Aorta (tissue), 5 donors: ENCODE measurements at places on chromosomes 1 and 21. TPM values are rescaled to one million over a fixed set of nuclear protein-coding genes. Genes with fewer than 3 reads are reported as not detected.
A peak's percentile ranks its signal among the peaks of the same experiment; 100 is the strongest.

- DNase-seq, result no peak
- H3K36me3 ChIP-seq, result no peaks in the 10 kb centered on the region
- H3K27ac ChIP-seq, result no peak overlapping the region
- no peaks in the 10 kb centered on the region for H3K4me1 ChIP-seq
Observed at GRCh38 chr1:246210756-246211155, 296.3 kb downstream of the SMYD3 start.

GRCh38 chr1:56202796-56203492 is 376.4 kb downstream of the PLPP3 start:
- H3K4me3 ChIP-seq, result no peak overlapping the region
- no peak overlapping the region for H3K27ac ChIP-seq
- no peaks in the 10 kb centered on the region for H3K4me1 ChIP-seq
- no peaks in the 10 kb centered on the region for H3K27me3 ChIP-seq
- no peak for DNase-seq

- H3K27ac ChIP-seq, result no peak overlapping the region
- no peaks in the 10 kb centered on the region for H3K36me3 ChIP-seq
- no peaks in the 10 kb centered on the region for H3K27me3 ChIP-seq
- no peak overlapping the region for H3K4me3 ChIP-seq
Observed at GRCh38 chr1:211606332-211606913, 27.5 kb upstream of the SLC30A1 start.

DNA sequence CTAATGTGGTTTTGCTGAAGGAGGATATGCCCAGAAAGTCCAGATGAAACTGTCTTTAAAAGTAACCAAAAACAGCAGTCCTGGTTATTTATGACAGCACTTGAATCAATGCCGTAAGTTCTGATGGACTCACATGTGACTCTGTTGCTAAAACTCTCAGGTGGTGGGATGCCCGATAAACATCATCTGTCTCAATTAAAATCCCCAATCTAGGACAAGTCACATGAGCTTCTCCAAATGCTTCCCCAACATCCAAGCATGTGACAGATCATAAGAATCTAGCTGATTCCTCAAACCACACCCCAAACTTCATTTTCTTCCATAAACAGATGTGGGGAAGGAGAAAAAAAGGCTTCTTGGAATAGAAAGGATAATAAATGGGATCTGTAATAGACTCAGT is 786 bp upstream of the CTSK start:
- no peaks in the 10 kb centered on the region for H3K4me1 ChIP-seq
- H3K27me3 ChIP-seq, result no peaks in the 10 kb centered on the region
- H3K4me3 ChIP-seq, result no peak overlapping the region
- no peak overlapping the region for H3K27ac ChIP-seq

- H3K4me3 ChIP-seq, result no peak overlapping the region
- no peaks in the 10 kb centered on the region for H3K36me3 ChIP-seq
Observed at GRCh38 chr1:1677718-1678580, 14.6 kb downstream of the SLC35E2B start.

DNA sequence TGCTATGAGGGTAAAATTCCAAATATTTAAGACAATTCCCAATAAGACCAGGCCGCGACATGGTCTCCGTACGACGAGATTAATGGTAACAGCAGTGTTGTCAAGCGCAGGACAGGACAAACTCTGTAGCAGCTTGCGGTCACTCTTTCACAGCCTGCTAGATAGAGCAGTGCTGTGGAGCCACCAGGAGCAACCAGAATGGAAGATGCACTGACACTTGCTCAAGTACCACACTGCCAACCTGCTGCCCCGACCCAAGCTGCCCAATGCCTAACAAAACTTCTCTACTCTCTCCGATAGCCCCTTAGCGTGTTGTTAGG is 636 bp downstream of the WARS2 start:
- H3K27me3 ChIP-seq, result no peaks in the 10 kb centered on the region
- no peak for DNase-seq
- H3K27ac ChIP-seq, result peak overlapping the region; percentile 98
- peak overlapping the region; percentile 38 for H3K4me3 ChIP-seq
- no peaks in the 10 kb centered on the region for H3K36me3 ChIP-seq

DNA sequence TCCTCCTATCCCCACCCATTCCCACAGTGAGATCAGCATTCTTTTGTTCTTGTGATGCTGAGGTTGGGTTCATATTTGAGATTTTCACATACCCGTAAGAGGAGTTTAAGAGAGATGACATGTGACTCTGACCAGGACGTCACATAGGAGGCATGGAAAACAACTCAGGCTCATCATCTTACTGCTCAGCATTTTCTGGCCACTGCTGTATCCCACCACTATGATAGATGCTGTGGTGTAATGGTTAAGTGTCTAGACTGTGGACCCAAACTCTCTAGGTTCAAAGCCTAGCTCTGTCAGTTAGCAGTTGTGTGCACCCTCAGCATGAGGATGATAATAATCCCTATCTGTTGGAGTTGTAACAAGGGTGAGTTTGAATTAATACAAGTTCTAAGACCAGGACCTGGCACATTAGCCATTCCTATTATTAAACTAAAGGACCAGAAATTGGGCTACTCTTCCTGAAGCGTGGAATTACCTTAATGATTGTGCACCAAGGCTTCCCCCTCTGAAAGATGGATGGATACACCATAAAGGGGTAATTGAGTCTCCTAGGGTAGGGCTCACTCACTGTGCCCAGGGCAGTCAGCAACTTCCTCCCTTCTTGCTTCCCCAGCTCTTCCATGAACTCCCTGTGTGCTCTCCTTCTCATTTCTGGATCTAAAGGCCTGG is 40.9 kb downstream of the LGR6 start:
- H3K4me3 ChIP-seq, result no peak overlapping the region
- no peaks in the 10 kb centered on the region for H3K4me1 ChIP-seq
- H3K36me3 ChIP-seq, result peaks cover 5% of the 10 kb centered on the region
- H3K27ac ChIP-seq, result peak overlapping the region; percentile 72
- DNase-seq, result no peak

NUDC gene
- total RNA-seq, result 44.9 TPM

FAM163A gene
- total RNA-seq, result not detected

KMO gene
- total RNA-seq, result 2.1 TPM

RASAL2 gene
- total RNA-seq, result 37.3 TPM
